Tibial nerve (tissue), 4 donors: ENCODE measurements at places on chromosomes 13 and 19.

DNA sequence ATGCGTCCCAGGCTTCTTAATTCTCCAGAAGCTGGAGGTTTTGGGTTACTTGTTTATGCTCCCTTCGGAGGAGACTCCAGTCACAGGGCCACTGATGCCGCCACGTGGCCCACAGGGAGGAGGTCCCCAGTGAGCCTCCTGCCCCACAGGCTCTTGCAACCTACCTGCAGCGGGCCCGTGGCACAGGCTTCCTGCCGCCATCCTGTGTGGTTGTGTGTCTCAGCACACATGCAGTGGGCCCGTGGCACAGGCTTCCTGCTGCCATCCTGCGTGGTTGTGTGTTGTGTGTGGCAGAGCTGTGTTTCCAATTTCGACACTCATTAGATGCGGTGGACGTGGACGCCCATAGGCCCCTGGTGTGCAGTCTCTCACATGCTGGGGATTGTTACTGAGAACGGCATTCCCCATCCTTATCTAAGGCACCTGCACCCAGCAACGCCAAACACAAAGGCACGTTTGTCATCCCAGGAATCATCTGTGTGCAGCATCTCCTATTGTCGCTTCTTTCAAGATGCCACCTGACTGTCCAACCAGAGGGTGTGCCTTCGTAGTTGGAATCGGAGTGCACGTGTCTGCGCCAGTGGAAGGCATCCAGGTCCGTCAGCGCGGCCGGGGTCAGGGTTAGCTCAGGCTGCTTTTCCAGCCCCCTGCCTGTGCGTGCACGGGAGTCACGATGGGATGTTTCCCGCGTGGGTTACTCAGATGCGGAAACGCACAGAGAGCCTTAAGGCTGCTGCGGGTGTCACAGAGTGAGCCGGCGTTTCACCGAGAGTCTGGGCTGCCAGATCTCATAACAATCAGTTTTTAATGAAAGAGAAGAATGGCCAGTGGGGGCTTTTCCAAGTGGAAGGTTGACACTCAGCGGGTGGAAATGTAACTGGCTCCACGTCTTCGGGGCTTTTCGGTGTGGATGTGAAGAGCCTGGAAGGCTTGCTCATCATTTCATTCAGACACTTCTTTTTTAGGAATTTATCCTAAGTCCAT lies 119.8 kb downstream of the ATP11A start:
- peaks cover 83% of the 10 kb centered on the region for H3K36me3 ChIP-seq
- H3K4me3 ChIP-seq, result no peak overlapping the region
- H3K4me1 ChIP-seq, result no peaks in the 10 kb centered on the region
- no peak overlapping the region for H3K27ac ChIP-seq
- H3K27me3 ChIP-seq, result no peaks in the 10 kb centered on the region

- peaks cover 15% of the 10 kb centered on the region for H3K36me3 ChIP-seq
- H3K27me3 ChIP-seq, result no peaks in the 10 kb centered on the region
- H3K4me3 ChIP-seq, result no peak overlapping the region
- no peak overlapping the region for H3K27ac ChIP-seq
- H3K4me1 ChIP-seq, result no peaks in the 10 kb centered on the region
Observed at GRCh38 chr19:16856091-16856490, 26.9 kb downstream of the SIN3B start.

- H3K27ac ChIP-seq, result no peak overlapping the region
- no peaks in the 10 kb centered on the region for H3K36me3 ChIP-seq
- peak; percentile 83 for DNase-seq
- H3K4me1 ChIP-seq, result no peaks in the 10 kb centered on the region
Observed at GRCh38 chr19:16702123-16702522, 17.5 kb upstream of the NWD1 start.

GRCh38 chr13:75226733-75227435 lies 255.1 kb downstream of the TBC1D4 start:
- H3K27me3 ChIP-seq, result no peaks in the 10 kb centered on the region
- H3K27ac ChIP-seq, result no peak overlapping the region
- no peaks in the 10 kb centered on the region for H3K4me1 ChIP-seq
- DNase-seq, result no peak

GRCh38 chr19:1122972-1123363 lies 19.2 kb downstream of the GPX4 start:
- DNase-seq, result no peak
- H3K27me3 ChIP-seq, result no peaks in the 10 kb centered on the region
- H3K36me3 ChIP-seq, result no peaks in the 10 kb centered on the region
- peaks cover 3% of the 10 kb centered on the region for H3K4me1 ChIP-seq

GRCh38 chr13:44382635-44383145 lies 9.1 kb downstream of the SERP2 start:
- no peak overlapping the region for H3K27ac ChIP-seq
- H3K4me1 ChIP-seq, result no peaks in the 10 kb centered on the region
- H3K27me3 ChIP-seq, result no peaks in the 10 kb centered on the region
- H3K36me3 ChIP-seq, result peaks cover 40% of the 10 kb centered on the region
- no peak overlapping the region for H3K4me3 ChIP-seq

DNA sequence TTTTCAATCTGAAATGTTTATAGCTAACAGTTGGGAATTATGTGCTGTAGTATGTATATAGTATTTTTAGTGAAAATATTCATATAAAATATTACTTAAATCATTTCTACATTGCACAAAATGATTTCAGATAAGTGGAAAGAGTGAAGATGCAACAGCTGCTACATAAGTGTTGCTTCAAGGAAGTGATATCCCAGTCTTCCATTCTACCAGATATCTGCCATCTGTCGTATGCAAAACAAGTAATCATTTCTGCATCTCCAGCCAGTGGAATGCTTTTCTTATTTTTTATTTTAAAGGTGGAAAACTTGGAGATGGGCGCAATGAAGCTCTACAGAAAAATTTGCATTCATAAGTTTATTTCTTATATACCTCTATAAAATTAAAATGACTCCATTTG lies 152.5 kb upstream of the MAB21L1 start:
- no peak overlapping the region for H3K4me3 ChIP-seq
- peaks cover 10% of the 10 kb centered on the region for H3K36me3 ChIP-seq
- H3K4me1 ChIP-seq, result no peaks in the 10 kb centered on the region
- DNase-seq, result no peak

DNA sequence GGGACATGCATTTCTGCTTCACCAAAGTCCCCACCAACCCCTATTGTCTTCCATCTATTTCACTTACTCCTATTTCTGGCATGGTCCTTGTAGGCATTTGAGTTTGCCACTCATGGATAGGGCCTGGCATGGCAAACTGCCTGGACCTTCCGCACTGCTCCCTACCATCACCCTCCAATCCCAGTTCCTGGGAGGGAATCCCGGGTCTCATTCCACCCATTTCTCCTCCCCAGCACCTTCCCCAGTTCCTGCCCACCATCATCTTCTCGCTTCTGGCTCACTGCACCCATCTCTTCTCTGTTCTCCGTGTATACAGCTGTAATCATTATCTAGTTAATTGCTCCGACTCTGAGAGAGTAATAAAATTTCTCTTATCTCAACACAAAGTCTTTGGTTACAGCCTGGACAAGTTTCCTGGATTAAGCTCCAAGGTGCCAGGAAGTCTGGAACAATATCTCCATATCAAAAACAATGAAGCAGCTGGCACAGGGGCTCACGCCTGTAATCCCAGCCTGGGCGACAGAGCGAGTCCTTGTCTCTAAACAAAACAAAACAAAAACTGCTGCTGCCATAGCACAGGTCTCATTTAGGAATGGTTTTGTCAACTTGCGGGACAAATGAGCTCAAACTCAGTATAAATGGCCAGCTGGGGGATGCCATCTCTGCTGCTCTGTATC lies 17.0 kb upstream of the COX7A1 start:
- H3K36me3 ChIP-seq, result peaks cover 12% of the 10 kb centered on the region
- H3K27ac ChIP-seq, result peak overlapping the region; percentile 46
- no peak overlapping the region for H3K4me3 ChIP-seq

DNA sequence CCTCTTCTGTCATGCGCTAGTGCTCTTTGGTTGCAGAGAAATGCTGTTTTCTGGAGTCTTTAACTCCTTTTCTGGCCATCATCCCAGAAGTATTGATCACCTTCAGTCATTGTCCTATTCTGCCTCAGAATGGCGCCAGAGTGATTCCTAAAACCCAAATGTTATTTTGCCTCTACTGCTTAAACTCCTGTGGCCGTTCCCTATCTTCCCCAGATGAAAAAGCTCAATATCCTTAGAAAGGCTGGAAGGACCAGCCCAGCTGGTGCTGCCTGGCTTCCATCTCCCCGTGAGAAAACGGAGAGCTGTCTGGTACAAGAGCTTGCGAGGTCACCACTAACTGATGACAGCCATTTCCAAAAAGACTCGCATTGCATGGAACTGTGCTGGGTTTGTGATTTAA lies 179.1 kb downstream of the RBM26 start:
- no peak for DNase-seq
- no peaks in the 10 kb centered on the region for H3K27me3 ChIP-seq
- no peaks in the 10 kb centered on the region for H3K4me1 ChIP-seq
- H3K4me3 ChIP-seq, result no peak overlapping the region

DNA sequence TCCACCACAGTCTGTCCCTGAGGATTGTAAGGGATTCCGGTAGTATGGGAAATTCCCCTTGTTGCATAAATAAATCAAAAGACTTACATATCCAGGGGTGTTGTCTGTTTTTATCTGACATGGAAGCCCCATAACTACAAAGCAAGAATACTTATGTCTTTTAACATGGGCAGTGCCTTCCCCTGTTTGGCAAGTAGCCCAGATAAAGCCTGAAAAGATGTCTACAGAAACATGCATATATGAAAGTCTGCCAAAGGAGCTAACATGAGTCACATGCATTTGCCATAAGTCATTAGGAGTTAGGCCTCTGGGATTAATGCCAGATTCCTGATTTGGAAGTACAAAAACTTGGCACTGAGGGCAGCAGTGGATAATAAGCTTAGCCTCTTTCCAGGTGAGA lies 62.1 kb downstream of the ZNF737 start:
- DNase-seq, result no peak
- no peaks in the 10 kb centered on the region for H3K4me1 ChIP-seq

- H3K4me1 ChIP-seq, result no peaks in the 10 kb centered on the region
- DNase-seq, result no peak
- H3K27me3 ChIP-seq, result no peaks in the 10 kb centered on the region
- no peaks in the 10 kb centered on the region for H3K36me3 ChIP-seq
Observed at GRCh38 chr19:27860309-27860934, 1352.5 kb downstream of the UQCRFS1 start.

GRCh38 chr13:21675095-21675991 lies 4.5 kb downstream of the FGF9 start:
- peaks cover 46% of the 10 kb centered on the region for H3K4me1 ChIP-seq
- DNase-seq, result no peak
- no peak overlapping the region for H3K27ac ChIP-seq
- H3K4me3 ChIP-seq, result peak overlapping the region; percentile 74
- no peaks in the 10 kb centered on the region for H3K27me3 ChIP-seq

- peak overlapping the region; percentile 86 for H3K27ac ChIP-seq
- H3K27me3 ChIP-seq, result no peaks in the 10 kb centered on the region
- no peaks in the 10 kb centered on the region for H3K36me3 ChIP-seq
- H3K4me1 ChIP-seq, result peaks cover 4% of the 10 kb centered on the region
- no peak for DNase-seq
- H3K4me3 ChIP-seq, result no peak overlapping the region
Observed at GRCh38 chr13:23561261-23561660, 9.0 kb upstream of the TNFRSF19 start.

DNA sequence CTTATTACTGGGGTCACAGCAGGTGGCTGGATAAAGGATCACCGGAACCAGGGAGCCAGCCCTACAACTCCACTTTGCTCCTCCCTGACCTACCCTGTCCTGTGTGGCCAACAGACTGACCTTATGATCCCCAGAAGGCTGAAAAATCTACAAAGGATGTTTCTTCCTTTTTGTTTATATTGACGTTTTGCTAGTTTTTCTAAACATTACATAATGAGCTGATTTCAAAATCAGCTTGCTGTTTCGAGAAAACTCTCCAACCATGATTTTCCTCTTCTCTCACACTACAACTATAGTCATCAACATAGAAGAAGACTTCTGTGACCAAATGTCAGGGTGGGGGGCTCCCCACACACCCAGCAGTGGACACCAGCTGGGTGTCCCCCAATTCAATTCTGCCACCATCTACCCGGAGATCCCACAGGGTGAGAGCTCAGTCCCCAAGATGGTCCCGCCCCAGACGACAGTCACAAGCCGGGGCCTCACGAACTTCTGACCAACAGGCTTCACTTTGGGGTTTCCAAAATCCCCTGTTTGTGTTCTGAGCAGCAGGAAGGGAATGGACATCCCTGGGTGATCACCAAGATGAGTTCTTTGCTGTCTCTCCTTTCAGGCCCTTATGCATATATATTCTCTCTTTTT lies 35.0 kb downstream of the ZNF536 start:
- no peaks in the 10 kb centered on the region for H3K27me3 ChIP-seq
- no peaks in the 10 kb centered on the region for H3K36me3 ChIP-seq
- no peak overlapping the region for H3K27ac ChIP-seq
- H3K4me1 ChIP-seq, result no peaks in the 10 kb centered on the region

DNA sequence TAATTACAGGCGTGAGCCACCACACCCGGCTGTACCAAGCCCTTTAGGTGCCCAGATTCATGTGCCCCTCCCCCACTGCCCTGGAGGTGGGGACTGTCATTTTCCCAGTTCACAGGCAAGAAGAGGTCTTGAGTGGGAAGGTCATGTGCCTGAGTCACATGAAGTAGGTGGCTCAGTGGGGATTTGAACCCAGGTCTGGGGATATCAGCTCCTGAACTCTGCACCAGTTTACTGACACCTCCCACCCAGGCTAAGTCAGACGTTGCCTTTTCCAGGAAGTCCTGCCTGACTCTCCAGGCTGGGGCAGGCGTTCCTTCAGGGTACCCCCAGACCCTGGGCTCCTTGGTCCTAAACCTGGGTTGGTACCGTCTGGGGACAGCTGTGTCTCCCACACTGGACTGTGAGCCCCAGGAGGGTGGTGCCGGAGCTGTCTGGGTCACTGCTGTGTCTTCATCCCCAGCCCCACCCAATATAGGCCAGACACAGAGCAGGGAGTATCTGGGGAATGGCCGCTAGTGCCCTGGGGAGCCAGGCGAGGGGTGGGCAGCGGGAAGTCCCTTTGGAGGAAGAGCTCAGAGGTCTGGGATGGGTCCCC lies 8.6 kb downstream of the VASP start:
- H3K27me3 ChIP-seq, result no peaks in the 10 kb centered on the region
- peak overlapping the region; percentile 76 for H3K27ac ChIP-seq
- DNase-seq, result no peak
- H3K4me1 ChIP-seq, result no peaks in the 10 kb centered on the region
- no peaks in the 10 kb centered on the region for H3K36me3 ChIP-seq

GRCh38 chr19:49196527-49197240 lies 39.1 kb downstream of the TRPM4 start:
- H3K36me3 ChIP-seq, result peaks cover 34% of the 10 kb centered on the region
- no peaks in the 10 kb centered on the region for H3K4me1 ChIP-seq
- H3K27ac ChIP-seq, result no peak overlapping the region

GRCh38 chr13:104295537-104295936 lies 1229.3 kb upstream of the SLC10A2 start:
- H3K4me1 ChIP-seq, result no peaks in the 10 kb centered on the region
- no peak overlapping the region for H3K27ac ChIP-seq
- no peaks in the 10 kb centered on the region for H3K36me3 ChIP-seq
- H3K27me3 ChIP-seq, result no peaks in the 10 kb centered on the region
- no peak overlapping the region for H3K4me3 ChIP-seq
